ENCODE measurements at places on chromosomes 13 and 19. TPM values are rescaled to one million over a fixed set of nuclear protein-coding genes. Genes with fewer than 3 reads are reported as not detected.
A peak's percentile ranks its signal among the peaks of the same experiment; 100 is the strongest.

FARP1 gene
- 37.3 TPM for total RNA-seq

DNA sequence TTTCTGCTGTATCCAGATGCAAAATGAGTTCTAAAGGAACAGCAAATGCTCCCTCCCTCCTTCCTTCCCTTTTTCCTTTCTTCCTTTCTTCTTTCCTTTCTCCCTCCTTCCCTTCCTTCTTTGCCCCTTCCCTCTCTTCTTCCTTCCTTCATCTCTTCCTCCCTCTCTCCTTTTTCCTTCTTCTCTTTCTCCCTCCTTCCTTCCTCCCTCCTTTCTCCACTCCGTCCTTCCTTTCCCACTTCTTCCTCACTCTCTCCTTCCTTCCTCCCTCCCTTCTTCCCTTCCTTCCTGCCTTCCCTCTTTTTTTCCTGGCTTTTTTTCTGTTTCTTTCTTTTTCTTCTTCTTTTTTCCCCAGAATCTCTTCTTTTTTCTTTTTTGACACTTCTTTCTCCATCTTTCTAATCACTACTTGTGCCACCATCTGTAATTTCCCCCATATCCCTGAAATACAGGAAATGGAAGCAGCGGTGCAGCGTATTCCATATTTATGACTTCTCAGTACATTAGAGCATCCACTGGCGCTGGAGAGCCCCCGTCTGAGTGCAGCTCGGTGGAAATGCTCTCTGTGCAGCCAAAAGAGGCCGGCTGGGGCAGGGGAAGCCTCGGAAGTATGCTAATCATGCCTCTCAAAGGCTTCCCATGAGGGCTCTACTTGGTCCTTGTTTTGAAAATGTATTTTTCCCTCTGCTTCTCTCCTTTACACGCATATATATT, 275.6 kb downstream of the TSHZ3 start:
- DNase-seq = no peak
- H3K36me3 ChIP-seq = no peaks in the 10 kb centered on the region
- H3K4me1 ChIP-seq = no peaks in the 10 kb centered on the region
- no peak overlapping the region for H3K4me3 ChIP-seq
- H3K27ac ChIP-seq = no peak overlapping the region
- H3K27me3 ChIP-seq = peaks cover 20% of the 10 kb centered on the region

DNA sequence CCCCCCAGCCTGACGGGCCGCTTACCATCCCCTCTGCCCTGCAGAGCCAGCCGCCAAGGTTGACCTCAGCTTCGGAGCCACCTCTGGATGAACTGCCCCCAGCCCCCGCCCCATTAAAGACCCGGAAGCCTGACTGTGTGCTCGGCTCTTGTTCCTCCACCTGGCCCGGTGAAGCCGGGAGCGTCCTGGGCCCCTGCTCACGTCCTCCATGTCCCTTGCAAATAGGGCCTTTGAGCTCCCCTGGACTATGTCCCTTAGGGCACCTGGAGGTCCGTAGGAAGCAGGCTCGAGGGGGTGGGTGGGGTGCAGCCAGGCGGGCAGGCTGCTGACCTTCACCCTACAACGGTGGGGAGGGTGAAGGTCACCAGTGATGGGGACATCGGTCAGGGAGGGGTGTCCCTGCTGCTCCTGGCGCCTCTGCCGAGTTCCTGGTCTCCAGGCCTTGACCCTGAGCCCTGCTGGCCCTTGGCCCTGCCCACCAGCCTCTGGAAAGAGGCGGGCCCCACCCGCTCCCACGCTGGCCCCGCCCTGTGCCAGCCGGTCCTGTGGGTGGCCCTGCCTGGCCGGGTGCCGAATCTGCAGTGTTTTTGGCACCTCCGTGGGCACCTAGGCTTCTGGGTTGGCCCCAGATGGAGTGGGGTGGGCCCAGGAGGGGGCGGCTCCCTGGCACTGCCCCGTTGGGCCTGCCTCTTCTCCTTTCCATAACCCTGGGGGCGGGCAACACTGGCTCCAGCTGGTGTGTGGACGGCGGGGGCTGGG, 3.3 kb downstream of the ATP5F1D start:
- peak overlapping the region; percentile 85 for H3K27ac ChIP-seq
- H3K27me3 ChIP-seq = no peaks in the 10 kb centered on the region
- DNase-seq = peak; percentile 76
- H3K4me3 ChIP-seq = peak overlapping the region; percentile 23
- peaks cover 71% of the 10 kb centered on the region for H3K4me1 ChIP-seq

CEACAM16 gene
- not detected for total RNA-seq

PSG1 gene
- not detected for total RNA-seq

- H3K27ac ChIP-seq = no peak within 1 kb of the TSS
- no peaks in the 10 kb centered on the region for H3K4me1 ChIP-seq
- peaks cover 55% of the 10 kb centered on the region for H3K27me3 ChIP-seq
- no peaks in the 10 kb centered on the region for H3K36me3 ChIP-seq
- H3K4me3 ChIP-seq = no peak within 1 kb of the TSS
Measured at GRCh38 chr19:7701654-7702457, at the start of gene FCER2. FCER2 (minus strand) TSS chr19:7702131; CDS start chr19:7699760, 2,371 bp downstream.

DNA sequence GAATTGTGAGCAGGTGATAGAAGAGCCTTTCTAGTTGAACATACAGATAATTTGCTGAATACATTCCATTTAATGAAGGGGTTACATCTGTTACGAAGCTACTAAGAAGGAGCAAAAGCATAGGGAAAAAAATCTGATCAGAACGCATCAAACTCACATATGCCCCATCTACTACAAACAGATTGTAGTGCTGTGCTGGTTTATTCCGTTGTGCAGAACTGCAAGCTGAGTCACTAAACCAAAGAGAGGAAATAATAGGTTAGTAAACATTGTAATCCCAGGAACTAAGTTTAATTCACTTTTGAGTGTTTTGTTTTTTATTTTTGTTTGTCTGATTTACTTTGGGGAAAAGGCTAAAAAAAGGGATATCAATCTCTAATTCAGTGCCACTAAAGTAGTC, 136.3 kb downstream of the CDK8 start:
- H3K4me1 ChIP-seq = no peaks in the 10 kb centered on the region
- no peak overlapping the region for H3K4me3 ChIP-seq
- no peaks in the 10 kb centered on the region for H3K36me3 ChIP-seq
- H3K27me3 ChIP-seq = no peaks in the 10 kb centered on the region
- no peak overlapping the region for H3K27ac ChIP-seq

PEX11G gene
- total RNA-seq = 1.8 TPM

GRCh38 chr13:95644601-95645052, at the start of gene DZIP1:
DZIP1 (minus strand) TSS chr13:95644706; CDS start chr13:95642029, 2,677 bp downstream.
- peak within 1 kb of the TSS; percentile 73 for H3K4me3 ChIP-seq
- peak; percentile 74 for DNase-seq
- peaks cover 32% of the 10 kb centered on the region for H3K4me1 ChIP-seq
- no peaks in the 10 kb centered on the region for H3K27me3 ChIP-seq

LYPD5 gene
- 0.25 TPM for total RNA-seq

FARSA gene
- total RNA-seq = 38.2 TPM

- no peak overlapping the region for H3K4me3 ChIP-seq
- no peaks in the 10 kb centered on the region for H3K4me1 ChIP-seq
- H3K27ac ChIP-seq = no peak overlapping the region
- H3K27me3 ChIP-seq = no peaks in the 10 kb centered on the region
Measured at GRCh38 chr13:41139296-41139966, 6.8 kb upstream of the KBTBD6 start.

DNA sequence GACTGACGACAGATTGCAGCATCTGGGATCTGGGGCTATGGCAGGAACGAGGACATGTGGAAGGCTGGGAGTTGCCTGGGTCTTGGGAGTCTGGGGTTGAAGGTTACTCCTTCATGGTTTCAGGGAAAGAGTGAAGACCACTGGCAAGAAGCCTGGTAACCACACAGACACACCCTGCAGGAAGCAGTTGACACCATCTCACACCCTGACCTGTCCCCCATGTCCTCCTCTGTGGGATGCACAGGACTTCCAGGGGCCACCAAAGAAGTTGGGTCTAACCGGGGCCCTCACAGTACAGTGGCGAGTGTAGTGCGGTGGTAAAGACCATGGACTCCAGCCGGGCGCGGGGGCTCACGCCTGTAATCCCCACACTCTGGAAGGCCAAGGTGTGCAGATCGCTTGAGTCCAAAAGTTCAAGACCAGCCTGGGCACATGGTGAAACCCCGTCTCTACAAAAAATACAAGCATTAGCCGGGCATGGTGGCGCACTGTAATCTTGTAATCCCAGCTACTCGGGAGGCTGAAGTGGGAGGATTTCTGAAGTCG, 10.6 kb upstream of the FFAR2 start:
- peak overlapping the region; percentile 47 for H3K27ac ChIP-seq
- no peaks in the 10 kb centered on the region for H3K27me3 ChIP-seq
- peaks cover 26% of the 10 kb centered on the region for H3K4me1 ChIP-seq
- no peaks in the 10 kb centered on the region for H3K36me3 ChIP-seq

- H3K4me3 ChIP-seq = no peak overlapping the region
- H3K27me3 ChIP-seq = no peaks in the 10 kb centered on the region
- no peak for DNase-seq
- H3K4me1 ChIP-seq = no peaks in the 10 kb centered on the region
- H3K27ac ChIP-seq = no peak overlapping the region
- H3K36me3 ChIP-seq = no peaks in the 10 kb centered on the region
Measured at GRCh38 chr13:29129616-29130015, 309.5 kb downstream of the MTUS2 start.

GRCh38 chr13:87129602-87130300, 541.4 kb upstream of the SLITRK5 start:
- no peaks in the 10 kb centered on the region for H3K4me1 ChIP-seq
- no peak for DNase-seq
- H3K27ac ChIP-seq = no peak overlapping the region
- H3K4me3 ChIP-seq = no peak overlapping the region
- no peaks in the 10 kb centered on the region for H3K27me3 ChIP-seq

DNA sequence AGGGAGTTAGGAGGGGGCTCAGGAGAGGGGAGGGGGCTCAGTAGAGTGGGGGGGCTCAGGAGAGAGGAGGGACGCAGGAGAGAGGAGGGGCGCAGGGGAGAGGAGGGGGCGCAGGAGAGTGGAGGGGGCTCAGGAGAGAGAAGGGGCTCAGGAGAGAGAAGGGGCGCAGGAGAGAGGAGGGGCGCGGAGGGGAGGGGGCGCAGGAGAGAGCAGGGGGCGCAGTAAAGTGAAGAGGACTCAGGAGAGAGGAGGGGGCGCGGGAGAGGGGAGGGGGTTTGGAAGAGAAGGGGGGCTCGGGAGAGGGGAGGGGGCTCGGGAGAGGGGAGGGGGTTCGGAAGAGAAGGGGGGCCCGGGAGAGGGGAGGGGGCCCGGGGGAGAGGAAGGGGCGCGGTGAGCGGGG, 700 bp downstream of the MADCAM1 start:
- no peaks in the 10 kb centered on the region for H3K36me3 ChIP-seq
- peaks cover 50% of the 10 kb centered on the region for H3K27me3 ChIP-seq
- DNase-seq = no peak
- H3K4me3 ChIP-seq = no peak overlapping the region

GRCh38 chr13:113783200-113783881, 24.3 kb downstream of the TMEM255B start:
- no peaks in the 10 kb centered on the region for H3K27me3 ChIP-seq
- no peak overlapping the region for H3K4me3 ChIP-seq
- H3K27ac ChIP-seq = no peak overlapping the region
- no peaks in the 10 kb centered on the region for H3K36me3 ChIP-seq
- DNase-seq = no peak

C1QTNF9 gene
- total RNA-seq = 1.9 TPM

GRCh38 chr13:51599444-51600176, 15.3 kb downstream of the WDFY2 start:
- no peak overlapping the region for H3K4me3 ChIP-seq
- no peaks in the 10 kb centered on the region for H3K4me1 ChIP-seq
- H3K36me3 ChIP-seq = no peaks in the 10 kb centered on the region
- no peak for DNase-seq

DNA sequence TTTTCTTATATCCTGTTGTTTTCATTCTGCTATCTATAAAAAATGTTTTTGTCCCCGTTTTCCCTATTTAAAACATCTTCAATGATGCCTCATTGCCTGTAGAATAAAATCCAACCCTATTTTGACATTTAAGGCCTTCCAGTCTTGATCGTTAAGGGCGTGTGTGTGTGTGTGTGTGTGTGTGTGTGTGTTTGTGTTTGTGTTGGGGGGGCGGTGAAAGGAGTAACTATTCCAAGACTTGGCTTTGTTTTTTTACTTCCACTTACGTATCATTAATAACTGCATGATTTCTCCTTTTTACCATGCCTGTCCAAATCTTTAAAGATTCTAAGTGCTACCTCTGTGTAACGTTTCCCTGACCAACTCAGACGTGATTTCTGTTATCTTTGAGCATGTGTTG, 784 bp downstream of the PIBF1 start:
- no peak for DNase-seq
- peaks cover 28% of the 10 kb centered on the region for H3K4me1 ChIP-seq
- peak overlapping the region; percentile 99 for H3K4me3 ChIP-seq
- H3K27ac ChIP-seq = no peak overlapping the region
- H3K27me3 ChIP-seq = no peaks in the 10 kb centered on the region
- peaks cover 33% of the 10 kb centered on the region for H3K36me3 ChIP-seq

PLK5 gene
- total RNA-seq = 0.11 TPM

TFDP1 gene
- total RNA-seq = 30.9 TPM

HRC gene
- 1,382 TPM for total RNA-seq

DKKL1 gene
- total RNA-seq = not detected

DNA sequence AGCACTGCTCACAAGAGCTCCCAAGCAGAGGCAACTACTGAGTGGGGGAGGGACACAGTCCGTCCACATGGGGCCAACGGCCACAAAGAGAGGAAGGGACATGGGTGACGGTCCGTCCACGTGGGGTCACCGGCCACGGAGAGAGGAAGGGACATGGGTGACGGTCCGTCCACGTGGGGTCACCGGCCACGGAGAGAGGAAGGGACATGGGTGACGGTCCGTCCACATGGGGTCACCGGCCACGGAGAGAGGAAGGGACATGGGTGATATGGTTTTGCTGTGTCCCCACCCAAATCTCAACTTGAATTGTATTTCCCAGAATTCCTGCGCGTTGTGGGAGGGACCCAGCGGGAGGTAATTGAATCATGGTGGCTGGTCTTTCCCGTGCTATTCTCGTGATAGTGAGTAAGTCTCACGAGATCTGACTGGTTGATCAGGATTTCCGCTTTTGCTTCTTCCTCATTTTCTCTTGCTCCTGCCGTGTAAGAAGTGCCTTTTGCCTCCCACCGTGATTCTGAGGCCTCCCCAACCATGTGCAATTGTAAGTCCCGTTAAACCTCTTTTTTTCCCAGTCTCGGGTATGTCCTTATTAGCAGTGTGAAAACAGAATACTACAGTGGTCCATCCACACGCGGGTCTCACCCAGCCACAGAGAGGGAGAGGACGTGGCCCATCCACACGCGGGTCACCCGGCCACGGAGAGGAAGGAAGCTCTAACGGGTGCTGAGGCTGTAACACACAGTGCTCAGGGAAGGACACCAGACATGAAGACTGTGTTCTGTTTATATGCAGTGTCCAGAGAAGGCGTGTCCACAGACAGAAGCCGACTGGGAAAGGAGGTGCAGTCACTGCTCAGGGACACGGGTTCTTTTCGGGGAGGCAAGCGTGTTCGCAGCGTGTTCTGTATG, 48.5 kb downstream of the GAS6 start:
- H3K27me3 ChIP-seq = no peaks in the 10 kb centered on the region
- H3K4me1 ChIP-seq = peaks cover 38% of the 10 kb centered on the region
- no peak overlapping the region for H3K4me3 ChIP-seq
- no peak overlapping the region for H3K27ac ChIP-seq
- H3K36me3 ChIP-seq = peaks cover 2% of the 10 kb centered on the region
- DNase-seq = peak; percentile 34

SLC25A42 gene
- 18.2 TPM for total RNA-seq

Data from heart right ventricle (tissue), 16 donors.